CD4-positive, alpha-beta T cell treated with Interleukin-12 subunit alpha and Interleukin-12 subunit beta, for 1 hour (primary cell): ENCODE measurements at places on chromosomes 2 and 18.

GRCh38 chr18:53147472-53147871 is 807.5 kb downstream of the DCC start:
- DNase-seq = no peak

DNA sequence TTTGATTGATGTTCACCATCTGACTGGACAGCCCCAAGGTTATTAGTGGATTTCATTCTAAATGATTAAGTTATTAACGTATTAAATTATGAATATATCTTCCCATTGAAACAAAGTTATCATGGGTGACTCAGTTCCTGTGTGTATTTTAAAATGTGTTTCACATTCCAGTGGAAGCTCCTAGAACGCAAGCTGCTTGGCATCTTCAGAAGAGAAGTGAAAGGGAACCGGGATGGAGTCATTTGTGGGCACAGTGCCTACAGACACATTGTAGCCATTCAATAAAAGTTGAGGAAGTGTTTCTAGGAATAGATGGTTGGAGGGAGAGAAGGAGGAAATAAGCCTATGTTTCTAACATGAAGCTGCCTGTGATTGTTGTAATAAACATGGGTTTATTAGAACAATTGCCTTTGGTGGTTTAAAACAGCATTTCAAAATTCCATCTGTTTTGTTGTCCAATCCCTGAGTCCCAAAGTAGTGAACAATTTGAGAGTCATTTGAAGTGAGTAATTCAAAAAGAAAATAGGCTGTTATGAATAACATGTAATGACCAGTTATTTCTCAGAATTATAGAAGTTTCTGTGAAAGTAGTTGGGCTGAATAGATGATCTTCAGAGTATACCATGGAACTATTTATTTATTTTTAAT is 143.5 kb downstream of the PKP4 start:
- no peak for DNase-seq

- DNase-seq = no peak
Measured at GRCh38 chr18:49013961-49014604, 63.3 kb upstream of the SMAD7 start.

DNA sequence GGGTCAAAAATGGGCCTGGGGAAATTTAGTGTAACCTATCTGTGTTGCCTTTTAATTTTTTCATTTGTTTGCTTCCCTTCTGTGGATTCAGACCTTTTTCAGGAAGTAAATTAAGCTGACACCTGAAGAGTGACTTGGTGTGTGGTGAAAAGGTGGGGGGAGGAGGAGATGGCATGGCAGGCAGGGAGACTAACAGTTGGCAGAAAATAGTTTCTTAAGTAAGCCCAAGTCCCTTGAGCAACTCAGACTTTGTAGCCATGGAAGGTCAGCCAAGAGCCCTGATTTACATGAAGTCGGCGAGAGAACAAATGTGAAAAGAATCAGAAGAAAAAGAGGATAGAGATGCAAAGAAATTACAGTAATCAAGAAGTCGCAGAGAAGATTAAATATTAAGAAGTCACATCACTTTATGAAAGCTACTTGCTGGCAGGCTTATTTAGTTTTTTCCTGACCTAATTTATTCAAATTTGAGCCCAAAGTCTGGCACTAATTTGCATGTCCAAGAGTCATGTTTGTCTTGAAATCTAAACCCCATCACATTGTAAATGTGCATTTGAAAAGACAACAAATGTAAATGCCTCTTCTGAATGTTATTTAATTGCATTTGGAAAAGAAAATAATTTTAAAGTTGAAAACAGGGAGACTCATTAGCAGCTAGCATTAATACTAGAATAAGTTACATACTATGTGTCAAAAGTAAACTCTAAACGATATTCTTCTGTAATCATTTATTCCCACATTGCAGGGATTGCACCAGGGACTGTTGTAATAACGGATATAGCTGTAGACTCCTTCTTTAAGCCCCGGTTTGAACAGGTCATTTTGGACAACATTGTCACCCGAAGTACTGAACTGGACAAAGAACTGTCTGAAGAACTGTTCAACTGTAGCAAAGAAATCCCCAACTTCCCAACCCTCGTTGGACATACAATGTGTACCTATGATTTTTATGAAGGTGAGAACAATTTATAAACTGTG is 19.3 kb downstream of the UPP2 start:
- DNase-seq = no peak

GRCh38 chr2:201795607-201796477 is 10.5 kb upstream of the CDK15 start:
- no peak for DNase-seq

- DNase-seq = no peak
Measured at GRCh38 chr2:78989051-78989450, 36.5 kb upstream of the REG3G start.

DNA sequence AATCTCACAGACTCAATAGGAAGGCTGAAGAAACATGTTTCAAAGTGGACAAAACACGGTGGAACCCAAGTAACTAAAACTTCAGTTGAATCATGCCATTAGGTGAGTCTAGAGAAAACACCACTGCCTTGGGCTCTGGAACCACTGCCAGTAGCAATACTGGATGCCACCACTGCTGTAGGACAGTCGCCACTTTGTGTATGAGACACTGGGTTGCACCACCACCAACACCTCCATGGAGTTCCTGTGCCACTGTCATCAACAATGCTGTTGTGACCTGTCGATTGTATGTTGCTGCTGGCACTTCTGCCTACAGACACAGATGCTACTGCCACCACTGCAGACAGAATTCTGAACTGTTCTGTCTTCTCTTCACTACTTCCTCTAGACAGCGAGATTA is 686.7 kb downstream of the METTL4 start:
- DNase-seq = no peak

- DNase-seq = no peak
Measured at GRCh38 chr18:31723639-31723989, 37.1 kb downstream of the SLC25A52 start.

DNA sequence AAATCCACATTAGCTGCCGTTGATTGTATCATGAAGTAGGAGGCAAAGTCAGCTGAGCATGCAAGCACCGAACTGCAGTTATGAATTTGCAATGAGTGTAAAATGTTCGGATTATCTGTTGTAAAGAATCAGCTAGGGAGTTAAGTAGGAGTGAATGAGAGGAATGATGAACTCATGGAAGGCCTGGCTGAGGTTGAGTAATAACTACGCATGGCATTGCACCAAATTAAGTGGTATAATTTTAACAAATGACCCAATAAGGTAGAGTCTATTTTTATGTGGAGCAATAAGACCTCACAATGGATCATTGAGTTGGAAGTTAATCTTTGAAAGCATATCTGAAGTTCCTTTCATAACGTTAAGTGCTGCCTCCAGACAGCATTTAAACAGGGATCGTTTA is 288.2 kb upstream of the CHST9 start:
- DNase-seq = no peak

- no peak for DNase-seq
Measured at GRCh38 chr2:171798156-171798820, 95.8 kb downstream of the SLC25A12 start.

- no peak for DNase-seq
Measured at GRCh38 chr2:236240228-236240990, 23.8 kb downstream of the ASB18 start.

- DNase-seq = no peak
Measured at GRCh38 chr2:7111626-7112025, 194.4 kb downstream of the RNF144A start.

GRCh38 chr2:237742614-237743013 is 56.0 kb upstream of the RBM44 start:
- no peak for DNase-seq

GRCh38 chr2:20350041-20350712 is 467 bp downstream of the PUM2 start:
- peak; percentile 56 for DNase-seq

- no peak for DNase-seq
Measured at GRCh38 chr2:207107551-207107950, 58.2 kb downstream of the KLF7 start.

DNA sequence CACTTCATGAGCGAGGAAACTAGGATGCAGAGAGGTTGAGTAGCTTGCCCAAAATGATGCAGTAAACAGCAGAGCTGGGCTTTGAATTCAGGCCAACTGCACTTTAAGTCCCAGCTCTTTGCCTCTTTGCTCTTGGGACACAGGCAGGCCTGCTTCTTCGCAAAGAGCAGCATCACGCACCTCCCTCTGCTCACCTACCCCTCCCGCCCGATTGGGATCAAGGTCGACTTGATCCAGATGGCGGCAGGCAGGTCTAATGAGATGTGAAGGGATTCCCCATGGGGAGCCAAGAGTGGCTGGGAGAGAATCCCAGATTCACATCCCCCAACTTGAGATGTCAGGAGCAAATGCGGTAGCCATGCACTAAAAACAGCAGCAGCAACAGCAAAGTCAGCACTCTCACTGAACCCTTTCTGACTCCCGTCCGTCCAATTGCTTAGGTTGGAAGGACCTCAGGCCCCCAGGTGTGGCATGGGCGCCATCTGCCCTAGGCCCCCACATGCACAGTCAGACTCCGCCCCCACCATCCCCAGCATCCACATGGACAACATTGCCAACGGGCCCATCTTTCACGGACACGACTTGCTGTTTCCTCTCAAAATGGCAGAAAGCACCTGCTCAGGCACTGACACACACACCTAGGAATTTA is 84.3 kb upstream of the MAP4K4 start:
- DNase-seq = no peak

DNA sequence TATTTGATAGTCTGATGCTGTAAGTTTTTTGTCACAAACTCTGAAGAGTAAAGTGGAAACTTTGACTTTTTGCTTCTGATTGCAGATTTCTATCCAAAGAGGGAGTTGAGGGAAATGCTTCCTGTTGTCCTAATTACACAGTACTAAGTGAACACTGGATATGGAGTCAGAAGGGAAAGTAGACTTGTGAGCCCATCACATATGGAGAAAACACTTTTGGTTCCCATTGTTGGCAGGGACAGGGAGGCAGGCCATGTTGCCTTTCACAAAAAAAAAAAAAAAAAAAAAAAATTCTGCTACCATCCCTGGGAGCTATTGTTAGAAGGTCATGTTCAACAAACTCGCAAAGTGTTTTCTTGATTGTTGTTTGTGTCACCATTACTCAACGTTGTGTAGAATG is 144.3 kb downstream of the RPIA start:
- DNase-seq = no peak

GRCh38 chr2:101827246-101827645 is 129.7 kb downstream of the MAP4K4 start:
- no peak for DNase-seq

DNA sequence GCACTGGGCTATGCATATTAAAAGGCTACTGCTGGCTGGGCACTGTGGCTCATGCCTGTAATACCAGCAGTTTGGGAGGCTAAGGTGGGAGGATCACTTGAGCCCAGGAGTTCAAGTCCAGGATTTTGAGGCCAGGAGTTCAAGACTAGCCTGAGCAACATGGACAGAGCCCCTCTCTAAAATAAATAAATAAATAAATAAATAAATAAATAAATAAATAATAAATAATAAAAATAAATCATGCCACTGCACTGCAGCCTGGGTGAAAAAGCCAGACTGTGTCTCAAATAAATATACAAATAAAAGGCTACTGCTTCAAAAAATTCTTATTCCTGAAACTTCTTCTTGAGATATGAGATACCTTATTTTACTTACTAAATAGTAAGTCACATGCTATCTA is 439.6 kb downstream of the ERBB4 start:
- DNase-seq = no peak

GRCh38 chr18:59021500-59021899 is 118.2 kb upstream of the SEC11C start:
- no peak for DNase-seq

DNA sequence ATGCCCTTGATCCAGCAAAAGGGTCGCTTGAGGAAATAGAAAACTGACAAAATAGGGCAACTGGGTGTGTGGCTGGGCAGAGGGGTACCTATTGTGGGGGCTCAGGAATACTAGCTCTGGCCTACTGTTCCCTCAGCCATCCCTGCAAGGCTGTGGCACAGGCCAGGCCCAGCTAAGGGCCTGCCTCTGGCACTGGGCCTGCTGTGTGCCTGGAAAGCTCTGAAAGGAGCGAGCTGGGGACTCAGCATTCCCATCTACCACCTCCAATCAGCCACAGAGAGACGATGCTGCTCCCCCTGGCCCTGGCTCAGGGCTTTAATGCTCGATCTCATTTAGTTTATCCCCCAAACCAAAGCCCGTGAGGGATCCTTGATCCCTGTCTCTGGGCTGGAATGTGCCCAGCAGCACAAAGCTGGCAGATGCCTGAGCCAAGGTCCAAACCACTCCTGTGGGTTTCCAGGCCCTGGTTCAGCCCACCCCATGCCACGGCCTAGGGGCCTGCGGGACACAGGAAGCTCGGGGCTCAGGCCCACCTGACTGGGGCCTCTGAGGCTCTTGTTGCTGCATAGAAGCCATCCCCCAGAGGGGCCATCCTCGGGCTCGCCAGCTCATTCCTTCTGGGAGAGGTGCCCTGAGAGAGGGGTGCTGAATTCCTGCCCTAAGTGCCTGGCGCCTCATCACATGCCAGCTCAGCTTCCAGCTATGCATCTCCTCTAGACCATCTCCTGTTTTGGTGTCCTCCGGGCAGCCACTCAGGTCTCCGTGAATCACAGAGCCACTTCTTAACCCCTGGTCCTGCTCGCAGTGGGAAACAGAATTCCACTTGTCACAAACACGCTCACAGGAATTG is 43.0 kb upstream of the KCNF1 start:
- no peak for DNase-seq

- no peak for DNase-seq
Measured at GRCh38 chr18:3455090-3455635, 5.2 kb downstream of the TGIF1 start.

GRCh38 chr2:132782176-132782783 is 112.3 kb upstream of the LYPD1 start:
- DNase-seq = no peak

- no peak for DNase-seq
Measured at GRCh38 chr18:58878640-58879039, 14.0 kb downstream of the ZNF532 start.

GRCh38 chr2:98568161-98568956 is 40.0 kb downstream of the COA5 start:
- DNase-seq = no peak

DNA sequence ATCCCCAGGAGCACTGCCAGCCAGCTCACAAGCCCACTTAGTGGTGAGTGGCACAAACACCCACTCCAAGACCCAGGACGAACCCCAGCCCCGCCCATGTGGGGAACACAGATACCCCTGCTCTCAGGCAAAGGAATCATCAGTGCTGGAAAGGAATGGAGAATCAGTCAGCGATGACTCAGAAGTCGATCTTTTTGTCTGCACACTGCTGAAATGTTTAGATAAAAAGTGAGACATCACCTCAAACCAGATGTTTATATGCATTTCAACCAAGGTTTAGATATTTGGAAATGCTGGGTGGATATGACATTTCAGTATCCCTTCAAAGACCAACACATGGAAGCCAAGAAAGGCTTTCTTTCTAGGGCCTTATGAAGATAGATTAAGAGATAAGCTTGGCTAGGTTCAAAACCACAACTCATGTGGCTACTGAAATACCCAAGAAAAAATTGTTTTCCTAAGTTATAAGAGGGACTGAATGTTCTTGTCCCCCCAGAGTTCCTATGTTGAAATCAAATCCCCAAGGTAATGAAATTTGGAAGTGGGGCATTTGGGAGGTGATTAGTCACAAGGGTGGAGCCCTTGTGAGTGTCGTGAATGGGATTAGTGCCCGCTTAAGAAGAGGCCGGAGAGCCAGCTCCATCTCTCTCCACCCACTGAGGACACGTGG is 43.7 kb downstream of the POU3F3 start:
- no peak for DNase-seq
